ENCODE measurements at places on chromosomes 2 and 18.

DNA sequence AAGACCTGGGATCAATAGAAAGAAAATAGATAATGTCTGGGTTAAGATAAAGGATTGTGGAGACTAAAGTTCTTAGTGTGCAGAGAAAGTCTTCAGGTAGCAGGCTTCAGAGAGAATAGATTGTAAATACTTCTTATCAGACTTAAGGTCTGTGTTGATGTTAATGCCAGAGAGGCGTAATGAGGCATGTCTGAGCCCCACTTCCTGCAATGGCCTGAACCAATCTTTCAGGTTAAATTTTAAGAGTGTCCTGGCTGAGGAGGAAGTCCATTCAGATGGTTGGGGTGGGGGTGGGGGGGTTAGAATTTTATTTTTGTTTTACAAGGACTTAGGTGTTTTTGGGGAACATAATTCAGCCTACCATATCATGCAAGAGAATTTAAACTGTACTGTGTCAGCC, 129.5 kb downstream of the EVA1A start:
- DNase-seq: no peak

DNA sequence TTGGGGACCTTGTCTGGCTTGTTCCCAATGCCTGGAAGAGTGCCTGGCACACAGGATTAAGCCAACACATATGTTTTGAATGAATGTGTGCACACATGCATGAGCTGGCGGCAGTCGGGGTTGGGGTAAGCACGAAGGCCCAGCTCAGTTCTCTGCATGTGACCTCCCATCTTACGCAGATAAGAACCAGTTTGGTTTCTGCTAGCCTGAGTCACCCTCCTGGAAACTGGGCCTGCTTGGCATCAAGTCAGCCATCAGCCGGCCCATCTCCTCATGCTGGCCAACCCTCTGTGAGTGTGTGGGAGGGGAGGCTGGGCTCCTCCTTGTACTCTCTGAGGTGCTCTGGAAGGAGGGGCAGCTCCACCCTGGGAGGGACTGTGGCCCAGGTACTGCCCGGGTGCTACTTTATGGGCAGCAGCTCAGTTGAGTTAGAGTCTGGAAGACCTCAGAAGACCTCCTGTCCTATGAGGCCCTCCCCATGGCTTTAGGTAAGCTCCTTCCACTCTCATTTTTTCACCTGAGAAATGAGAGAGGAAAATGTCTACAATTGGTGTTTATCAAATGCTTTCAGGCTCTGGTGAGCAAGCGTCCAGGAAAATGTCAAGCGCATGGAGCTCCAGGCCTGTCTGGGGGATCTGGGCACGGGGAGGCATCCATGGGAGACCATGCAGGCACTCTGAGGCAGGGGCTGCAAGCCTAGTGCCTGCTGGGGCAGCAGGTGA, 9.7 kb upstream of the IL1RN start:
- DNase-seq: no peak

DNA sequence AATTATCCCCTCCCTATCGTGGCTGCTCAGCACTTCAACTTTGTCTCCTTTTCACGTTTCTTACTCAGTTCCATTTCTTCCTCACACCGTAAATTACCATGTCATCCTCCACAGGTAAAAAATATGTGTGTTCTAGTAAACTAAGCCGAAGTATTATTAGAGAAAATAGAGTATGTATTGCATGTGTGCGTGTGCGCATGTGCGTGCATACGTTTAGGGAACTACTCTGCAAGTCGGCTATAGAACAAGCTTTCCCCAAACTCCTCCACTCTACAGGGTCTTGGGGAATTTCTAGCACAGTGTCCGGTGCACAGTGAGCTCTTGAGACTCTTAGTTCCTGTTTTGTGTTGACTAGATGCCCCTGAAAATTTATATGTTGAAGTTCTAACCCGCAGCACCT, 9.1 kb upstream of the RAX start:
- no peak for DNase-seq

DNA sequence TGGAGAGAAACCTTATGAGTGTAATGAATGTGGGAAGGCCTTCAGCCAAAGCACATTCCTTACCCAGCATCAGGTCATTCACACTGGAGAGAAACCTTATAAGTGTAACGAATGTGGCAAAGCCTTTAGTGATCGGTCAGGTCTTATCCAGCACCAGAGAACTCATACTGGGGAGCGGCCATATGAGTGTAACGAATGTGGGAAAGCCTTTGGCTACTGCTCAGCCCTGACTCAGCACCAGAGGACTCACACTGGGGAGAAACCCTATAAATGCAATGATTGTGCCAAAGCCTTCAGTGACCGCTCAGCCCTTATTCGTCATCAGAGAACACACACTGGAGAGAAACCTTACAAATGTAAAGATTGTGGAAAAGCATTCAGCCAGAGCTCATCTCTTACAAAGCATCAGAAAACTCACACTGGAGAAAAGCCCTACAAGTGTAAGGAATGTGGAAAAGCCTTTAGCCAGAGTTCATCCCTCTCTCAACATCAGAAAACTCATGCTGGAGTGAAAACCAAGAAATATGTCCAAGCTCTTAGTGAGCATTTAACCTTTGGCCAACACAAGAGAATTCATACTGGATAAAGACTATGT, 7.8 kb downstream of the ZNF892 start:
- DNase-seq: no peak

- DNase-seq: no peak
These were observed 363.6 kb downstream of the CTNNA2 start for GRCh38 chr2:79876430-79876829.

- DNase-seq: no peak
These were observed 13.0 kb upstream of the TYMS start for GRCh38 chr18:644395-645004.

- DNase-seq: no peak
These were observed 41.2 kb downstream of the ZCCHC2 start for GRCh38 chr18:62564044-62564443.

GRCh38 chr2:71534826-71535225, 81.5 kb downstream of the DYSF start:
- DNase-seq: no peak

- DNase-seq: no peak
These were observed 34.7 kb downstream of the MMADHC start for GRCh38 chr2:149552830-149553229.

DNA sequence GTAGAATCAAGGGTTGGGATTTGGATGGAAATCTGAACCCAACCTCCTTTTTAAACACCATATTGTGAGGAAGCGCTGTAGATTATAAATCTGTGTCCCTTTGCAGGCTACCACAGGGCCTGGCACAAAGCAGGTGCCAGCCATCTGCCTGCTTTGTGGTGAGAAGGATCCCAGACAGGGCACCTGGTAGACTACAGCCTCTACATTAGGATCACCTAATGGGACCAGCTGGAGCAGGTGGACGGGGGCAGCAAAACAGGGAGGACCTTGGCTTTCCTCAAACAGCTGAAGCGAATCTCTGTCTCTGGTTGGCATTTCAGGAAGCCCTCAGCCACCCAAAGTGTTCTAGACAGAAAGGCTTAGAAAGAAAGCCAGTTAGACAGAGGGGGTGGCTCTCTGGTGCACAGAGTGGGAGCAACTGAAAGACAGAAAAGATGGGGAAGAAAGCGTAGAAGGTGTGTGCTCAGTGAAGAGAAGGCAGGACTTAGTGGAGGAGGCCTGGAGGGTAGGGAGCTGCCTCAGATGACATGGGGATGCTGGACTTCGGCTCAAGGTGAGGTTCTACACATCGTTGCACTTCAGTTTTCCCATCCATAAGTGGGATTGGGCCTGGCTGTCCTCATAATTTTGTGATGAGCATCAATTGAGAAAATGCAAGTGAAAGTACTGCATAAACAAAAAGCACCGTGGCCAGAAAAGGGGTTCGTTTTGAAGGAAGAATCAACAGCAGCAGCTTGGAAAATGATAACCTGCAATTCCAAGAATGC, 350.8 kb downstream of the CYRIA start:
- DNase-seq: no peak

DNA sequence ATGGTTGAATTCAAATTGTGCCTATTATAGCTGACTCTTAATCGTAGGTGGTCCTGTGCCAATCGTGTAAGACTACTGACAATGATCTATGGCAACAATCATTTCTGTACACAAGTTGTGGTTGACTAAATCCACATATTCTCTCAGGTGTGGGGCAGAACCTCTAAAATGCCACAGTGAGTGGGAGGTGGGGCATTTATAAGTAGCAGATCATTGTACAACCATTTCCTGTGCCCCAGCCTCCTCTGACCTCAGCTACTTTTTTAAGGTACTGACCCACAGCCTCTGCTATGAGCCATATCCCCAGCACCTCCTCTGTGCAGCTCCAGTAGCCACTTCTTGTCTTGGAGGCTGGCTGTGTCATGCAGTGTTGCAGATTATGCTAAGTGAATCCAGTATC, 48.6 kb upstream of the RAPH1 start:
- DNase-seq: no peak

GRCh38 chr18:51390702-51391101, 193.2 kb upstream of the MEX3C start:
- DNase-seq: no peak

- DNase-seq: no peak
These were observed 1.3 kb downstream of the TANC1 start for GRCh38 chr2:158969715-158970240.

DNA sequence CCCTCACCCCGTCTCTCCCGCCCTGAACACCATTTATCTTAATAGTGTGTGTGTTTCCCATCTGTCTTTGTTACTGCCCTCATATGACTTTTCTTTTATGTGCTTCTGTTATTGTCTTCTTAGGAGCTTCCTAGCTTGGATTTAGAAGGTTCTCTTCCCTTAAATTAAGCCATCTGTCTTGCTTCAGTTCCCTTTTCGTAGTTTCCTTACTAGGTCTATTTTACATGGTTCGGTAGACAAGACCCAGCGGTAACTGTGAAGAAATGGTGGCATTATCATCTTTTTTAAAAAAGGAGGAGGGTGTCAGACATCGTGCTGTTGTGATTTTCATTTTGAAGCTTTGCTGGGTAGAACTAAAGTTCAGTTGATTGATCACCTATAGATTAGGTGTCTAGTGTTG, 10.3 kb downstream of the NCK2 start:
- DNase-seq: no peak

- DNase-seq: no peak
These were observed 45.2 kb downstream of the UBXN4 start for GRCh38 chr2:135786823-135787222.

DNA sequence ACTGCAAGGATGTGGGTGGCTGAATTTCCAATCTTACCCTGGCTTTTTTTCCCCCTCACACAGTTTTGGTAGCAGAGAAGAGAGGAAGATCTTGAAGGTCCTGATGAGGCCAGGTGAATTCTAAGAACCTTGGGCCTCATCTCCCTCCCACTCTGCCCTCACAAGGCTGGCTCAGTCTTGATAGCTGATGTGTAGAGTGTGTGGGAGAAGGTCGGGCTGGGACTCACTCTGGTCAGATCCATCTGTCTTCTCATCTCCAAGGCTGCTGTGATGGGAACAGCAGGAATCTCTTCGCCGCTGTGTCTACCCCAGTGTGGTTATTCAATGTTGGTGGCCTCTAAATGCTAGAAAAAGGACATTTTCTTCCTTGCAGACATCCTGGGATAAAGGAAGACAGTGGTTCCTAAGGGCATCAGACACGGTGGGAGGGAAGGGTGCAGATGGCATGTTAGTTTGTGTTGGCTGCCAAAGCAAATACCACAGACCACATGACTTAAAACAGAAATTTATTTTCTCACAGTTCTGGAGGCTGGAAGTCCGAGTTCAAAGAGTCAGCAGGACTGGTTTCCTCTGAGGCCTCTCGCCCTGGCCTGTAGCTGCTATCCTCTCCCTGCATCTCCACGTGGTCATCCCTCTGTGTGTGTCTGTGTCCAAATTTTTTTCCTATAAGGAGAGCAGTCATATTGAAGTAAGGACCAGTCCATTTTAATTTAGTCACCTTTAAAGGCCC, 37.6 kb upstream of the MGAT4A start:
- DNase-seq: no peak

GRCh38 chr2:69693775-69694450, 48.0 kb upstream of the ANXA4 start:
- no peak for DNase-seq

DNA sequence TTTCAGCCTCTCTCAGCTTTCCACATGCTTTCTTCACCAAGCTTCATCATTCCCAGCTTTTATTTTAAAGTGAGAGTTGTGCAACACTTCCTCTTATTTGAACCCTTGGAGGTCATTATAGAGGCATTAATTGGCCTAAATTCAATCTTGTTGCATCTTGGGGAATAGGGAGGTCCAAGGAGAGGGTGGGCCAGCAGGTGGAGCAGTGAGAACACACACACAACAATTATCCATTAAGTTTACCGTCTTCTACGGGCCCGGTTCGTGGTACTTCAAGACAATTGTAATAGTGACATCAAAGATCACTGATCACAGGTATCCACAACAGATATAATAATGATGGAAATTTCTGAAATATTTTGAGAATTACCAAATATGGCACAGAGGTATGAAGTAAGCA, 457.2 kb upstream of the SMIM21 start:
- no peak for DNase-seq

DNA sequence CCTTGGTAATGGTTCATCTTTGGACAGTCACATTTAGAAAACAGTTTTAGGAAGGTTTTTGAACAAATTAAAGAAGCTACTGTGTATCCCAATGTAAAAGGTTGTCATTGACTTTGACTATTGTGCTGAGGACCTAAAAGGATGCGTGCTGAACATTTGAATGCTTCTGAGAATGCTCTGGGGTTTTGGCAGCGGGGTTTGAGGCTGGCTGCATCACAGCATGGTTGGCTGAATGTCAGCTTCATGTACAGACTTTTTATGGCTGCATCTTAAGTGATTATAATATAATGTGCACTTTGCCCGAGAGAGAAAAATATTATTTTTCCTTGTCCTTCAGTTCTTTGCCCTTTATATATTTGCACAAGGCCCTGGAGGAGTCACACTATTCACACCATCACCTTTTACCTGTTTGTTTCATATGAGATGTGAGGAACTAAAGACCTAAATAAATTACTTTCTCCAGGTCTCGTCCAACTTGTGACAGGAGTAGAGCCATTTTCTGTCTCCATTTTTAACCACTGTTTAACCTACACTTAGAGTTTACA, 125.9 kb downstream of the CCDC85A start:
- no peak for DNase-seq

DNA sequence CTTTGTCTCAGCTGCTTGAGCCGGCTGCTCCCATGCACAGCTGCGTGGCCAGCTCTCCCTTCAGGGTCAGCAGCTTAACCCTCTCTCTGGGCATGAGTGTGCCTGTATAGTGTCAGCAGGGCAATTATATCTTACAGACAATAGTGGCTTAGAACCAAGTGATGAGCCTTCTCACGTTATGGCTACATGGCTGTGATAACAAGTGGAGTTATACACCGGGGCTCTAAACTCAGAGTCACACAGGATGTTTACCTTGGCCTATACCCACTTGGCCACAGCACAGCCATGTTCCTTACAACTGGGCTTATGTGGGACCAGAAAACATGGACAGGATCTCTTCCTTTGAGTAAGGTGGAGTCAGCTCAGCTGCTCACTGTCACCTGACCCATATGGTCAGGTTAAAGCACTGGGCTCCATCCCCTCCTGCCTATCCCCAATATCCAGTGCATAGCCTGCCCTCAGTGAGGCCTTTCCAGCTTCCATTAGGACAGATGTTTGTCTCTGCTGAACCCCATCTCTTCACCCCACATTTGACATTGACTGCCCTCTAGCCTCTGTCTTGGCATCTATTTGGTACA, 294.2 kb upstream of the NCKAP5 start:
- no peak for DNase-seq

Data from activated T-helper 9 cell treated with anti-CD3 and anti-CD28 coated beads, Interleukin-2, amount 50 U/mL, for 16 hours (primary cell).